ENCODE measurements at places on chromosomes 6 and 20. TPM values are rescaled to one million over a fixed set of nuclear protein-coding genes. Genes with fewer than 3 reads are reported as not detected.

The HINT3 gene
- total RNA-seq: 6.1 TPM

The VSX1 gene
- total RNA-seq: 0.93 TPM

The BNIP5 gene
- total RNA-seq: 0.02 TPM

The CPXM1 gene
- not detected for total RNA-seq

The DCBLD1 gene
- 24.5 TPM for total RNA-seq

The SLC52A3 gene
- total RNA-seq: 0.38 TPM

The THBD gene
- total RNA-seq: 119 TPM

The SSTR4 gene
- total RNA-seq: 0.86 TPM

The GSTA1 gene
- total RNA-seq: 0.07 TPM

The DZANK1 gene
- 2.1 TPM for total RNA-seq

The TREML1 gene
- total RNA-seq: not detected

The KIAA1755 gene
- total RNA-seq: 0.20 TPM

All from A549 treated with AZD2906 at 1 μM for 4 hours (cell line).